Stimulated activated CD8-positive, alpha-beta memory T cell treated with anti-CD3 and anti-CD28 coated beads, Interleukin-15, amount 100 ng/mL, for 48 hours (primary cell): ENCODE measurements at places on chromosomes 7 and 10.

GRCh38 chr7:44703921-44704320 is 44.7 kb upstream of the ZMIZ2 start:
- no peak for DNase-seq

DNA sequence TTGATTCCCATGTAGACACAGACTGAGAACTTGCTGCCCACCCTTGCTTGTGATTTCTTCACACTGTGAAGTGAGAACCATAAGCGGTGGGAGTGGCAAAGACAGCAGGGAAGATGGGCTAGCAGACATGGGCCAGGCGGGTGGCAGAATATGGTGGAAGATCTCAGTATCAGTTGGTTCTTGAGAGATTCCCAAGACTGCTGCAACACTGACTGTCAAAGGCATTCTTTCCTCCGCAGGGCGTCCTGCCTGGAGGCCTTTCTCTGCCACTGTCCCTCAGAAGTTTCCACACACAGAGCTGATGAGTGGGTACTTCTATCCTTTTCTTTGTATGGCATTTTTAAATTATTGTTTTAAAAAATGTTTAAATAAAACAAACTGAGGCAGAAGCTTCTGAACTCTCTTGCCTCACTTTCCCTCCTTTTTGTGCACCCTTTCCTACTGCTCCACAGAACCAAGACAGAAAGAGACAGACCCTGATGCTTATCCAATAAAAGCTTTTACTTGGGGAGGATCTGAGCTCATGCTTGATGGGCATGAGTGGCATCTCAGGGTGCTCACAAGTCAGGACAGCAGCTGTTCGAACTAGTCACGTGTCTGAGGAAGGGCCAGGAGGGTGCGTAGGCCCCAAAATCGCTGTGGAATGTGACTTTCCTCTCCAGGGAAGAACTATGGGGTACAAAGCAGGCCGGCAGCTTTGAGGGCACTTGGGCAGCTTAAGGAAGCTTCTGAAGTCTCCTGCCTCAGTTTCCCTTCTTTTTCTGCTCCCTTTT is 104.7 kb upstream of the PCGF5 start:
- no peak for DNase-seq

DNA sequence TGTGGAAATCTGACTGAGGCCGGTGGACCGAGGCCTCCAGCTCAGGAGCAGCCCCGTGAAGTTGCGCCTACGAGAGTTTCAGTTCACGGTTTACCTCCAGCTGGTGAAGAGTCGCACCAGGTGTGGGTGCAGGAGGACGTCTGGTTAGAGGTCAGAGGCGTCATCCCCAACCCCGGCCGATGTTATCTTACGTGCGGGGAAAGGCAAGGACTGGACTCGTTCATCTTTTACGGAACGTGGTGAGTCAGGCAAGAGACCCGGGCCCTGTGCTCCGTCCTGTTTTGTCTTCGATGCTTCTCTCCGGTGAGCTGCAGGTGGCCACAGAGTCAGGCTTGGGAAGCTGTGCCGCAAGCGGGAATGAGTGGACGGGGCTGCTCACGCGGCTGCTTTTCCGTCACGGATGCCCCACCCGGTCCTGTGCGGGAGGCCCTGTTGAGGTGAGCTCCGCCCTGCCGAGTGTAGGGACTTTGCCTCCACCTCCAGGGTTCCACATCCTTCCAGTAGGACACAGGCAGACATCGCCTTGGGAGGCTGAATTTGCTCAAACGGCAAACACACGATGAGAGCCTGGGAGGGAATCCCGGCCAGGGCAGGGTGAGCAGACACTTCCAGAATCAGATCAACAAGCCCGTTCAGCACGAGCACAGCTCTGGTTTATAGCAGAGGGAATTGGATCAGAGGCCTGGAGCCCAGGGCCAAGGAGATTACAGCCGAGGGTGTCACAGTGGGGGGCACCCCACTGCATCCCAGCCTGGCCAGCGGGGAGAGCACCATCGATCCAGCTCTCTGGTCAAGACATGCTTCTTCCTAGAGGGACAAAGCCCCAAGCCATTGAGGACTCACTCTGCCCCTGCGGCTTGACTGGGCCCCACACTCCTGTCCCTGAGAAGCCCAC is 50.1 kb upstream of the INPP5A start:
- no peak for DNase-seq

- no peak for DNase-seq
These were observed 2.8 kb upstream of the DENND2A start for GRCh38 chr7:140643416-140643815.

GRCh38 chr10:129741978-129742741 is 221.9 kb downstream of the EBF3 start:
- DNase-seq = no peak

DNA sequence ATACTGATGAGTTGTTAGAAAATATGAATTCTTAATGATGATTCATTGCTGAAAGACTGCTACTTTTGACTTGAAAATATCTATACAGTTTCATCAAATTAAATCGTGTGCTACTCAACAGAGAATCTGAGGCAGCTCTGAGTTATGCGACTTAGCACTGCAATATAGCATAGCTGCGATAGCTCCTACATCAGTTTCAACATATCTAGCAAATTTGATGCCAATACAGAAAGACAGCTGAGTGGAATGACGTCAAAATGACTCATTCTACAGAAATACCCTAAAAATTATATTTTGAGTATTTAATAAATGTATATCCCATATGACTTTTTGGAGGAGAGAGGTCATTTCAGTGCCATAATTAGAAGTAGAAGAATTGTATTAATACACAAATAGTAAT is 1.1 kb upstream of the TARP start:
- DNase-seq = no peak

DNA sequence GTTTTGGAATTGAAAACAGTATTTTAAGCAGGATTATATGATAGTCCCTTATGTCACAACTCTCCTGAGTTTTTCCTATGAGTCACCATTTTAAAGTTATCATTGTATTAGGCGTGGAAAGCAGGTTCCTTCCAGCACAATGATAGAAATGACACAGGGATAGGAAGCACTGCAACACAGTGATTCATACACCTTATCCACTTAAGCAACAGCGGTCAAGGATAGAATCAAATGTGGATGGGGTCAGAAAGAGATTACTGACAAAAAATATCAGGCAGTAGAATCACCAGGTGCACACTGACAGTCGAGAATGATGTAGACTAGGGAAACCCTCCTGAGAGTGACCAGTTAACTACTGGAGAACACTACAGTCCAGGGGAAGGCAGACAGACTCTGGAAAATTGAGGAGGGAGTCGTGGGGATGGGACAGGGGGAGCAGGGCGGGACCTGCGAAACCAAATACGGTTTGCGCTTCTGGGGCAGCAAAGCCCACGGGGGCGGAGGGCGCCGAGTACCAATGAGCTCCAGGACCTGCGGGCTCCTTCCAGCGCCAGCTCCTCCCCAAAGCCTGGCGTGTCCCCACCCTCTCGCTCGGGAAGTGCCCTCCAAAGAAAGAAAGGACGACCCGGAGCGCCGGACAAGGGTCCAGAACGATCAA is 479 bp downstream of the PNPLA8 start:
- no peak for DNase-seq

- no peak for DNase-seq
These were observed 57.4 kb upstream of the ACBD5 start for GRCh38 chr10:27297844-27298521.

DNA sequence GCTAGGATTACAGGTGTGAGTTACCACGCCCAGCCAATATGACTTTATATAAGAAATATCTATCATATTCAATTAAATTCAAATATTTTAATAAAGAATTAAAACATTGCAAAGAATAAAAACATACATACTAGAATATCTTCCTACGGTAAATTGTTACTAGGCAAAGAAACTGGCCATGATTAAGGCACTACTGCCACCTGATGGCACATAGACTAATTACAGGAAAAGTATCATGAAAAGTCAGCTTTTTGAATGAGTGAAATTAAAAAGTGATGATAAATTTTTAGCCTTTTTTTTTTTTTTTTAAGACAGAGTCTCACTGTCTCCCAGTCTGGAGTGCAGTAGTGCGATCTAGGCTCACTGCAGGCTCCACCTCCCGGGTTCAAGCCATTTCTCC is 30.9 kb downstream of the MRPS33 start:
- DNase-seq = no peak

GRCh38 chr7:66699998-66700397 is 40.5 kb upstream of the RABGEF1 start:
- DNase-seq = no peak

DNA sequence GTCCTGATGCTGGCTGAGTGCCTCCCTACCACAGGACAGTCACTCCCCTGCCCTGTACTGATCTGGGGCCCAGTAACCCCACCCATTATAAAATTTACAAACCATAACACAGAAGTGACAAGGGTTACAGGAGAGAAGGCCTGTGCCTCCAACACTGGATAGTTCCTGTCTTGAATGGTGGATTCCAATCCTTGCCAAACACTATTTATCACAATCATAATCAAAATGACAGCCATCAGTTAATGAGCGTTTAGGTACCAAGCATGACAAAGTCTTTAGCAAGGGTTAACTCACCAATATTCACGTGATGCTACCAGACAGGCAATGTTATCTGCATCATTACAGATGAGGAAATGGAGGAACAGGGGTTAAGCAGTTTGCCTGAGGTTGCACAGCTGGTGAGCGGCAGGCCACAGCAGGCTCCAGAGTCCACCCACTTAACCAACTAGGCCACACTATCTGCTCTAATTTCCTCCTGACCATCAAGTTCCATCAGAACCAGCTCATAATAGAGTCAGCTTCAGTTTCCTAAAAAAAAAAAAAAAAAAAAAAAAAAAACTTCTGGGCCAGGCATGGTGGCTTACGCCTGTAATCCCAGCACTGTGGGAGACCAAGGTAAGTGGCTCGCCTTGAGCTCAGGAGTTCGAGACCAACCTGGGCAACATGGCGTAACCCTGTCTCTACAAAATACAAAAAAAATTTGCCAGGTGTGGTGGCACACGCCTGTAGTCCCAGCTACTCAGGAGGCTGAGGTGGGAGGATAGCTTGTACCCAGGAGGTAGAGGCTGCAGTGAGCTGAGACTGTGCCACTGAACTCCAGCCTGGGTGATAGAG is 14.2 kb downstream of the PDLIM1 start:
- no peak for DNase-seq

- no peak for DNase-seq
These were observed 31.4 kb downstream of the CPXM2 start for GRCh38 chr10:123860209-123860608.

DNA sequence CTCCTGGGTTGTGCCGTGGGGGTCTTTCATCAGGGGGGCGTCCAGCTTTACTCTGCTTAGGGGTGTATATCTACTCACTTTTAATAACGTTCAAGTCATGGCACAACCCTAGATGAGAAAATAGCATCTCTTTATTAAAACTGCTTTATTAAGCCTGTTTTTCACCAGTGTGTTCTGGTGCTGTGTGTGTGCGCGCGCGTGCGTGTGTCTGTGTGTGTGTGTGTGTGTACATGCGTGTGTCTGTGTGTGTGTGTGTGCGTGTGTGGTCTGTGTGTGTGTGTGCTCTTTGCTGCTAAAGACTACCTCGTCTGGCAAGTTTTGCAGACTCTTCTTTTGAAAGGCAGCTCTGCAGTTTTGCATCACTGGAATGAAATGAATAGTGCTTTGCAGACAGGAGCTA is 390.9 kb upstream of the MKI67 start:
- DNase-seq = no peak

DNA sequence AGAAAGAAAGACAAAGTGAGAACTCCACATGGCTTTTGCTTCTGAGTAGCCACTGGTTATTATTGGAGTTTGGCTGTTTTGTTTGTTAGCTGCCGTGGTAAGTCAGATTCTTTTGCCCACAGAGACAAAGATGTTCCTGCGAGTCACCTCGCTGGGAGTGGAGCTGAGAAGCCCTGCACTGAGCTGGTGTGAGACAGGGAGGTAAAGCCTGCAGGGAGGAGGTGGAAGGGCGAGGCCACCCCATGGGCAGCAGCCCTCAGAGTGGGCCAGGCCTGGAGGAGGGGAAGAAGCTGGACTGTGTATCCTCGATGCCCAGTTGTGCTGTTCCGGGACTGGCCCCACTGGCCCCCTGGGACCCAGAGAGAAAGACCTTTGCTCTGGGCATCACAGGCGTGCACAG is 14.3 kb upstream of the NOM1 start:
- no peak for DNase-seq

GRCh38 chr10:124991835-124992234 is 49.9 kb downstream of the ZRANB1 start:
- no peak for DNase-seq

DNA sequence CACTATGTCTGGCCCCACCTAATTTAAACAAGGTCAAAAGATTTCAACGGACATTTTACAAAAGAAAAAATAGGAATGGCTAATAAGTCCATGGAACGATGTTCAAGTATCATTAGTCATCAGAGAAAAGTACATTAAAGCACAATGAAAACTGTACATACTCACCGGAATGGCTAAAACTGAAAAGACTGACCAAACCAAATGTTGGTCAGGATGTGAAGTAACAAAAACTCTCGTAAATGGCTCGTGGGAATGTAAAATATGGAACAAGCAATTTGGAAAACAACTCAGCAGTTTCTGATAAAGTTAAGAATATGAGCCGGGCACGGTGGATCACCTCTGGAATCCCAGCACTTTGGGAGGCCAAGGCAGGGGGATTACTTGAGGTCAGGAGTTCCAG is 65.7 kb upstream of the PARD3 start:
- no peak for DNase-seq

- DNase-seq = no peak
These were observed 21.9 kb downstream of the CDK13 start for GRCh38 chr7:39971924-39972323.

GRCh38 chr10:76665029-76665428 is 972.6 kb downstream of the KCNMA1 start:
- no peak for DNase-seq

DNA sequence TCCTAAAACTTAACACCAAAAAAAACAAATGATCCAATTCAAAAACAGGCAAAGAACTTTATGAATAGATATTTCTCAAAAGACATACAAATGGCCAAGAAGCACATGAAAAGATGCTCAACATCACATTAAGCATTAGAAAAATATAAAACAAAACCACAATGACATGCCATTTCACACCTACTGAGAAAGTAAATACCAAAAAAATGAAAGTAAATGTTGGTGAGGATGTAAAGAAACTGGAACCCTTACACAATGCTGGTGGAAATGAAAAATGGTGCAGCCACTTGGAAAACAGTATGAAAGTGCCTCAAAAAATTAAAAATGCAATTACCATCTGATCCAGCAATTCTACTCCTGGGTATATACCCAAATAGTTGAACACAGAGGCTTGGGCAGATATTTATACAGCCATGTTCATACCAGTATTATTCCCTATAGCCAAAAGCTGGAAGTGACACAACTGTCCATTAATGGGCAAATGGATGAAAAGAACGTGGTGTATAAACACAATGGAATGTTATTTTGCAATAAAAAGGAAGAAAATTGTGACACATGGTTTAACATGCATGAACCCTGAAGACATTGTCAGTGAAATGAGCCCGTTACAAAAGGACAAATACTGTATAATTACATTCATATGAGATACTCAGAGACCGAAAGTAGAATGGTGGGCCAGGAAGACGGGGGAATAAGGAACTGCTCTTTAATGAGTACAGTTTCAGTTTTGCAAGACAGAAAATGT is 89.0 kb downstream of the JMJD1C start:
- no peak for DNase-seq

- DNase-seq = no peak
These were observed 1094.0 kb downstream of the KCNMA1 start for GRCh38 chr10:76543655-76544054.
